ENCODE measurements at places on chromosomes 2 and 18.

DNA sequence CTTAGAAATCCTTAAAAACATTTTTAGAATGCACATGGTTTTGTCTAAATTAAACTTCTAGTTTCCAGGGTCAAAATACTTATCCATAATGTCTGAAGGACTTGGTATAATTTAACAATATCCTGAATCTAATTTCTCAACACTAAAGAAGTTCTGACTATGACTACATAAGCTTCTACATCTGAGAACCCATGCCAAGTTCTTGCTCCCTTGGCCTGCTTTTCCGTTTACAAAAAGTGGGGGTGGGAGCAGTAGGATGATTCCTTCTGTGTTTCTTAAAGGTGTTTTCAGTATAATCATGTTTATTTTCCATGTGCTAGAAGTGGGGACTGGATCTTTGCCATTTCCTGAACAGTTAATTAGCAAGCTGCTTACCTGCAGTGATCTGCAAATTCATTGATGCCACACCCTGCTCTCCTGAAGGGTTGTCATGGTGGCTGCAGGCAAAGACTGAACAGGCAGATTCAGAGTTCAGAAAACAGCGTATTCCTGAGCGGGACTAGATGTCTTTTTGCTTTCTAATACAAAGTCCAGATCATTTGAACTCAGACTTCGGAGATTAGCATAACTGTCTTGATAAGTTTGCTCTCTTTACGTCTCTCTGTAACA, 36.2 kb downstream of the ADNP2 start:
- no peak for DNase-seq

GRCh38 chr18:79405781-79406575, 10.2 kb downstream of the NFATC1 start:
- DNase-seq = peak; percentile 89

GRCh38 chr2:27728081-27728858, 43.2 kb upstream of the MRPL33 start:
- no peak for DNase-seq

DNA sequence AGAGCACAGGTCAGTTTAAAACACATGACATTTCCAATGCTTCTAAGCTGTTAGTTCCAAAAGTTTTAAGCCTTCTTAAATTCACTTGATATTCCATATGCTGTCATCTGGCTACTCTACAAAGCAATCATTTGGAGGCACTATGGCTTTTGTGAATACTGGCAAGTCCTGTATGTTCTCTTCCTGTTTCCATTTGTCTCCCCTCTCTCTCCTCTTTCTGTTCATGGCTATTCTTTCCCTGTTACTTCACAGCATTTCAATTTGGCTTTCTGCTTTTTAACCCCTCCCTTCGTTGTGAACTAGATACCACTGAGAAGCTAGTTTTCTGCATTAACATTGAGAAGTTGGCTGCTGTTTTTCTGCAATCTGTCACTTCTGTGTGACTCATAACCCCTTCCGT, 1337.2 kb upstream of the CELF4 start:
- DNase-seq = no peak

DNA sequence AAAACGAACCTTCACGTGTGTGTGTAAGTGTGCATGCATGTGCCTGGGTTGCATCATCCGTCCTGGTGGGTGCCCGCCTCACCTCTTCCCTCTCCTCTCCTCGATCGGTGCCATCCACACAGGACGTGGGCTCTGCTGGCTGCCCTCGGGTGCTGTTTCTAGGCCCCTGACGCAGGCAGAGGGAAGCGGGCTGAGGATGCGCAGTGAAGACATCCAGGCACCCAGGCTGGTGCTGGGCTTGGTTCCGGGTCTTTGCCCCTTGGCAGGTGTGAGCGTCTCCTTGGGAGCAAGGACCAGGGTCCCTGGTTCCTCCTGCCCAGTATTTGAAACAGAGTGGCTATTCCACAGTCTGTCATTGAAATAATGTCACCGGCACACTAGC, 6.2 kb upstream of the ADCY3 start:
- no peak for DNase-seq
